ENCODE measurements at places on chromosomes 2 and 18.

GRCh38 chr2:10432311-10433181 lies 15.6 kb downstream of the ODC1 start:
- DNase-seq: no peak

GRCh38 chr2:241984271-241984655 lies 114.7 kb downstream of the RTP5 start:
- no peak for DNase-seq

DNA sequence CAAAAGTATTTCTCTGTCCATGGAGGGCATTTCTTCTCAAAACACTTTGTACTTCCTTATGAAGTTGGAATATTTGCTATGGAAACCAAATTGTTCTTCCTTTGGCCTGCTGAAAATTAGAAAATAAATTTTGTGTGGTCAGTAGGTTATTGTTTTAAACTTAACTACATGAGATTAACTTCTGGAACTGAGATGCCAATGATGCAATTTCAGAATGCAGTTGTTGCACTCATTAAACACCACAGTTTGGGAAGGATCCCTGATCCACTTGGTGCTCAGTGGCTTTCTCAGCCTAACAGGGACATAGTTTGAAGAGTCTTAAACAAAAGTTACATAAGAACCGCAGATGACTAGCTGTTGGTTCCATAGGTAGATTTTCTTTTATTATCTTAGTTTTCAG lies 23.3 kb upstream of the IL1R1 start:
- no peak for DNase-seq

GRCh38 chr2:231541645-231542044 lies 11.4 kb upstream of the NMUR1 start:
- no peak for DNase-seq

- no peak for DNase-seq
Measured at GRCh38 chr2:111654829-111655228, 229.2 kb downstream of the ANAPC1 start.

- no peak for DNase-seq
Measured at GRCh38 chr18:9689253-9689652, 18.8 kb upstream of the RAB31 start.

GRCh38 chr2:1308678-1309077 lies 104.6 kb upstream of the TPO start:
- no peak for DNase-seq

DNA sequence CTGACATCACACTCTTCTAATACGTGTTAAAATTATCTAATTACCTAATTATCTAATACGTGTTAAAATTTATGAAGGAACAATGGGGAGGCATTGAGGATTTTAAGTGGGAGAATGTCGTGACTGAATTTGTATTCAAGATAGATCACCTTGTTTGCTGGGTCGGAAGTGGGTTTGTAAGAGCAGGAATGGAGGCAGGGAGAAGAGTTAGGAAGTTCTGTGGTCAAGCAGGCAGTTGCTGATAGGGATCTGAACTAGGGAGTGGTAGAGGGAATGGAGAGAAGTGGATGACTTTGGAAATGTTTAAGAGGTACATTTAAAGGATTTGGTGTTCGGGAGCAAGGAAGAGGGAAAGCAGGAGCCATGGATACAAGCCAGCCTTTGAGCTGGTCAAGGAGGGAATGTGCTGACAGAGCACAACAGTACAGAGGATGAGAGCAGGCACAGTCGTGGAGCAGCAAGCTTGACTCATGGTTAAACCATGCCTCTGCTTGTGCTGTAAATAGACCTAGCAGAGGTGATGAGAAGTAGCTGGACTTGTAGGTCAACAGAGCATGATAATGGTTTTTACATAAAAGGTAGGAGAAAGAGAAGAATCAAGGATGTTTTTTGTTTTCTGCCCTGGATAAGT lies 16.2 kb downstream of the IL18RAP start:
- DNase-seq: no peak

- no peak for DNase-seq
Measured at GRCh38 chr2:207883002-207883780, 113.5 kb upstream of the FZD5 start.

DNA sequence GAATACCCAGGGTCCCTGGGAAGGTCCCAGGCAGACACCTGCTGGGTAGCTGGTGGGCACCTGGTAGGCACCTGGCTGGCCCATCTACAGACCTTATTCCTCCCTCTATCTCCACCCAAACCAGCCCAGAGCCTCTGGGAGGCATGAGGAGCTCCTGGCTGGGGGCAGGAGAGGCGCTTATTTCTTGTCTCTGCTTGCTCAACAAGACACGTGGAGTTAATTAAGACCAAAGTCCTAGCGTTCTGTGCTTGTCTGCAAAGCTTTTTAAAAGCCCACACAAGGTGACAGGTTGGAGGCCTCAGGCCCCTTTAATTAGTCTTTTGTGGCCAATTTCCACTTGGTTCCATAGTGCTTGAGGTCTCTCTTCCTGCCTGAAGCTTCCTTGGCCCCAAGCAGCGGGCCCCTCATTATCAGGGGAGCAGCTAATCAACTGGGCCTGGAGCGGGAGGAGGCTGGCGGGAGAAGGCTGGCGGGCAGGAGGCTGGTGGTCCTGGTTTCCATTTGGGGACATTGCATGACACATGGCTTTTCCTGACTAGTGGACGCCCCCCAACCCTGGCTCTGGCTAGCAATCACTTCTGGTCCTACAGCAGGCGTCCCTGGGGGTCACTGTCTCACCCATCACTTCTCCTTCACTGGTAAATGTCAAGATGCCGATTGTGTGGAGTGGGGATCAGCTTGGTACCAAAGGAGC lies 65.4 kb upstream of the HDAC4 start:
- no peak for DNase-seq

GRCh38 chr2:14647714-14648113 lies 15.2 kb downstream of the LRATD1 start:
- no peak for DNase-seq

GRCh38 chr2:221518201-221518934 lies 53.7 kb downstream of the EPHA4 start:
- no peak for DNase-seq

- no peak for DNase-seq
Measured at GRCh38 chr2:133414486-133415209, 153.6 kb downstream of the NCKAP5 start.

DNA sequence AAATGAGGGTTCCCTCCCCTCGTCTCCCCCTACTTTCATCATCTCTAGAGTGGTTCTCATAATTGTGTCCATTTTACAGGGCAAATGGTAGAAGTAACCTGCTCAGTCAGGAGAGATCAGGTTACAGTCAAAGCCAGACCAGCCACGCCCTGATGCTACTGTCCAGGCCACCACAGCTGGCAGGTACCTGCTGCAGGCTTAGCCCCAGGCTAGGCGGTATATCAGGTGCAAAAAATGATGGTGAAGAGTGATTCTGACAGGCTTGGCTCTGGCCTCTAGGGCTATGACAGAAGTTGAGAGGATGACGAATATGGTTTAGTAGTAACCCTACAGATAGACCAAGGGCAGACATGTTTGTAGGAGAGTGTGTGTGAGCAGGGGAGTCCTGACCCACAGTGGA lies 67.1 kb downstream of the HAUS1 start:
- no peak for DNase-seq

DNA sequence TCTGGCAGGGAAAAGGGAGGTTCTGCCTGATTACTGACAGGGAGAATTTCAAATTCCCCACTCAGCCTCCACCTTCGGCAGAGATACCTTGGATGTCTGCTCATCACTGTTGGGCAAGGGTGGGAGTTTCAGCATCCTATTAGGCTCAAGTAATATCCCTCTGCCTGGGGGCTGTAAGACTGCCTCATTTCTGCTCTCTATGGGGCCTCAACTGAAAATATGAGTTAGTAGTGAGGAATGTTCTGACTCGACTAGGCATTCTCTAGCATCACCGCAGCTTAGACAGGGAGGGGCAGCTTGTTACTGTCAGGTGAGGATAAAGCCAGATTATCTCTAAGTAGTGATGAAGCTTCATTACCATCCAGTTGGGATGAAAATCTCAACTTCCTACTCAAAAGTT lies 87.7 kb upstream of the LRP1B start:
- DNase-seq: no peak

DNA sequence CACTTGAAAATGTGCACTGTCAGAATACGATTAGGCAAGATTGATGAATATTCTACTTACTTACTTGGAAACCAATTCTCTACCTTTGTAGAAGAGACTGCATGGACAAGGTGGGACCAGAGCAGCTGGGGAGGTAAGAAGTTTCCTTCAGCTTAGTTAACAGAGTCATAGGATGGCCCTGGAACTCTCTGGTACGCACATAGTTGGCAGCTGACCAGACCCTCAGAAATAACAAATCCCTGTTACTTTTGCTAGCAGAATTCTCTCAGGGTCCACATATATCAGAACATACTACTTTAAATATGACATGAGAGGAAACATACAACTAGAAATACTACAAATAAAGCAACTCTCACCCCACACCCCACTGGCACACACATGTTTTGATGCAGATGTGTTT lies 24.8 kb upstream of the STAT1 start:
- DNase-seq: no peak

- DNase-seq: no peak
Measured at GRCh38 chr2:26530240-26530540, 52.3 kb upstream of the OTOF start.

DNA sequence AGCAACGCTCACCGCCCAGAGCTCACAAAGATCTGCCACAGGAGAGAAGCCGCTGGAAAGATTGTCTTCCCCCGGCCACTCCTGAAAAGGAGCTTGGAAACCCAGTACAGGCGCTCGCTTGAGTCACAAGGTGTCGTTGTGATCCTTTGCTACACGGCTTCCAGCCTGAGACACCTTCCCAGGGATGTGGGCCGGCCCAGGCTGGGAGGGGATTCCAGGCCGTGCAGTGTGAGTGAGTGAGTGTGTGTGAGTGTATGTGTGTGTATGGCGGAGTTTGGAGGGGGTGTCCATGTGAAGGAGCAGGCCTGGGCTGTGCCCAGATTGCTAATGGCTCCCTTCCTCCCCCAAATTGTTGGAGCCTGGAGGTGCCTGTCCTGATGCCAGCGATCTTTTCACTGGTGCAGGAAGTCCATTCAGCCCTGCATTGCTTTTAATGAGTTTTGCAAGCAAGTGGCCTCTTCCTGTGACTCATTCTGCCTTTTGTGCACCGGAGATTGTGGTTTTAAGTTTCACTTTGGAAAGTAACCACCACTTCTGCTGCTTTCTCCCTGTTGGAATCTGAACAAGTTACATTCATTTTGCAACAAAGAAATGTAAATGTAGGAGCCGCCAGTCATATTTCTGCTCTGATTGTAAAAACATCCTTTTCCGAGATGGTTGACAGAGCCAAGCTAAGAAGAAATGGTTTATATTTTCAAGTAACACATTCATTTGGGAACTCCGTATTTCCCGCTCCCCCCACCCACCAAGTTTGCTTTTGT lies 83.7 kb downstream of the LPIN1 start:
- peak; percentile 92 for DNase-seq

DNA sequence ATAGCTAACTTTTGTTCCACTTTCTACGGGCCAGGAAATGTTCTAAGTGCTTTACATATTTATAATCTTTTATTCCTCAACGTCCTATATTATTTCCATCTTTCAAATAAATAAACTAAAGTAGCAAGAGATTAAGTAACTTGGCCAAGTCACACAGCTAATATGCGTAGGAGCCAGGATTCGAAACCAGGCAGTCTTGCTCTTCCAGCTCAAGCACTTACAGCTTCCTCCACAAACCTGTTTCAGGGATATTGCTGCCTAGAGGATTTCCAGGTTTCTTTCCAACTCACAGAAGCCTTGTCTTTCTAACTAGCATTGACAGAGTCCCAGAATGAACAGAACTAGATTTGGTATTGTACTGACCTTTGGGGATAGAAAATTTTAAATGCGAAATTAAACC lies 102.5 kb downstream of the FIGN start:
- DNase-seq: no peak

DNA sequence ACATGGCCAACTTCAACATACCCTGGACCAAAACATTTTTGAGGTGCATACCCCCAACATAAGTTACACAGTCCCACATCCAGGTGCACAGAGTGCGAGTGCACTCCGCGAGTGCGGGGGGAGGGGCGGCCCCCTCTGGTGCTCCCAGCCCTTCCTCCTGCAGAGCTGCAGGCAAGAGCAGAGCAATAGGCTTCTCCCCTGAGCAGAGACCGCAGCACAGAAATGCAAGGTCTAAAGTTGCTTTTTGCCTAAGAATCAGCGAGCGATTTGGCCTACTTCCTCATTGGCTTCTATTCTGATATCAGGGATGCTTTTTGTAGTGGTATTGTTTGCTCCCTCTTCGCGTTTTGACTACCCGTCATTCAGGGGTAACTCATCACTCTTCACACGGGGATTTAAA lies 40.6 kb downstream of the BOLA3 start:
- DNase-seq: no peak

GRCh38 chr2:68103030-68103708 lies 40.4 kb upstream of the C1D start:
- DNase-seq: no peak

- no peak for DNase-seq
Measured at GRCh38 chr2:159555651-159556392, 60.5 kb downstream of the BAZ2B start.

DNA sequence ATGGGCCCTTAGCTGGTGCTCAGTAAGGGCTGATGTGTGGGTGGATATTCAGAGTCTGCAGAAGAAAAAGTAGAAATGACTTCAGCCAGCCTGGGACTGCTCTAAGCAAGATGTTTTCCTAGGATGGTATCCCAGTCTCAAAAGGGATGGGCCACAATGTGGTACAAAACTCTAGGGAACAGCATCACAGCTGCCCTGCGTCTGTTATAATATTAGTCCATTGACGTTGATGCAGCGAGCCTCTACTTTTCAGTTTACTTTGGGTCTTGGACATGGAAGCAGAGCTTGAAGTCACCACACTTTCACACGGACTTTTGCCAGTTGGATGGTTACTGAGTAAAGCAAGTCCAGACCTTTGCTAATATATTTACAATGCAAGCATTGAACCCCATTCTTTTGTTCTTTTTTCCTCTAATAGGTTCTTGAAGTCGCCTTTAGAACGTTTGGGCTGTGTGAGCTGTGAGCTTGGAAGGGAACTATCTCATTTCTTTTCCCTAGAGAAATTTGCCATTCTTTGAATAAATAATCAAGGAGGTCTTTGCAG lies 105.7 kb downstream of the RDH14 start:
- DNase-seq: no peak

- no peak for DNase-seq
Measured at GRCh38 chr2:239820836-239821693, 204.1 kb downstream of the NDUFA10 start.

DNA sequence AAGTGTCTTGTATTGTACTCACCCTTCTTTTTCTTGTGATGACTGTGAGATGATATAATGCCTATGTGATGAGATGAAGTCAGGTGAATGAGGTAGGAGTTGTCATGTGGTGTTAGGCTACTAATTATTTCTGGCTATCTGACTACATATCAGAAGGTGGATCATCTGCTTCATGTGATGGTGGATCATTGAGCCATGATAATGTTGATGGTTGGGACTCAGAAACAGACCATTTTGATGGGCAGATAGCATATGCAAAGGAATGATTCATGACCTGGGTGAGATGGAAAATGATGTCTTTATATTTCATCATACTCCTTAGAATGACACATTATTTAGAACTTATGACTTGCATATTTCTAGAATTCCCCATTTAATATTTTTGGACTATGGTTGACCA lies 19.5 kb downstream of the ANKRD30B start:
- no peak for DNase-seq

Data from iPS DF 19.7 (cell line).